ENCODE measurements at places on chromosomes 13 and 19.

- DNase-seq: no peak
Observed at GRCh38 chr19:7844951-7845350, 14.9 kb downstream of the EVI5L start.

DNA sequence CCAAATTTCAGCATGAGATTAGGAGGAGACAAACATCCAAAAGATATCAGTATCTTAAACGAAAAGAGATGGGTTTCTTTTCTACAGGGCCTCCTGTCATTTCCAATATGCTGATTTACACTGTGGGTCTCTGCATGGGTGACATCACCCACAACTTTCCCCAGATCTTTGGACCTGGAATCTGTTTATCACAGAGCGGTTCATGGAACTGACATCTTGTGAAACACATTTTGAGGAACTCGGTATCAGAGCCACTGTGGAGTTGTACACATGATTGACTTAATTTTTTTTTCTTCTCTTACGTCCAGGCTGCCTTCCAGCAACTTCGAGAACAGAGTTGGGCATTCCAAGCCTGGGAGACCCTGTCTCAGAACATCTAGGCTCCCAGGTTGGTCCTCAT lies 80.2 kb upstream of the SERP2 start:
- no peak for DNase-seq

DNA sequence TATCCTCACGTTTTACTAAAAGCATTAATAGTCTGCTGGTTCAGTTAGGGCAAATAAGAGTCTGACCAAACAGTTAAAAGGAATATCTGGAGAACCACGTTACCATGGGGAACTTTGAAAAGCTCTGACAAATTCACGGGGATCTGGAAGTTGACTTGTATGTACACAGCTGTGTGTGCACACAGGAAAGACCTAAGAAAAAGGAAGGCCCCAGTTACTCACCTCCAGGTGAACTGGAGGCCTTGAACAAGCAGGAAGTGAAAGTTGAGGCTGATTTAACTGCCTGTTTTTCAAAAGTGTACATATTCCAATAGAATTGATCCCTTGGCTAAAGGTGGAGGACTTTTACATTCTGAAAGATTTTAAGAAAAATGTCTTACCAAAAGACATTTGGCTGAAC lies 1891.6 kb upstream of the PCDH20 start:
- DNase-seq: no peak

DNA sequence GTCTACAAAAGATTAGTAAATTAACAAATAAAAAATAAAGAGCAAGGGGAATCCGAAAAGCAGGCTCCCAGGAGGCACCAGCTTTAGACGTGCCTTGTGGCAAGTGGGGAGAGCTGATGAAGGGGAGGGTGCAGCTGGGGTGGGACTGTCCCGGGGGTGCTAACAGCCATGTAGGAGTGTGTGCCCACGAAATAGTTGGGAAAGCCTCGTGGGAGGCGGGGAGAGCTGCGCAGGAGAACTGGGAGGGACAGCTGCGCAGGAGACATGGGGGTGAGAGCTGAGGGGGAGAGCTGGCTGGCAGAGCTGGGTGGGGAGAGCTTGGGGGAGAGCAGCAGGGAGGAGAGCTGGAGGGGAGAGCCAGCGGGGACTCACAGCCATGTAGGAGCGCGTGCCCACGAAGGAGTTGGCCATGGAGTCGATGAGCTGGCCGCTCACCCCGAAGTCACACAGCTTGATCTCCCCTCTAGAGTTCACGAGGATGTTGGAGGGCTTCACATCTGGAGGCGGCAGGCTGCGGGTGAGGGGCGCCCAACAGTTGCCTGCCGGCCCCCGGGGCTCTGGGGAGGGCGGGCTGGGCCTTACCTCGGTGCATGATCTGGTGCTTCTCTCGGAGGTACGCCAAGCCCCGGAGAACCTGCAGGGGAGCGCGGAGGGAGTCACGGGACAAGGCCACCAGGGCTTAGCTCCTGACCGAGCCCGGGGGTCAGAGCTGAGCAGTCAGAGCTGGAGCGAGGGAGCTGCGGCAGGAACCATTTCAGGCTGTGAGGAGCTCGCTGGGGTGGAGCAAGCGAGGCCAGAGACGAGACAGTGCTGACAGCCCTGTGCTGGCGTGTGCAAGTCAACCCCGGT lies 23.1 kb downstream of the MAP2K2 start:
- no peak for DNase-seq

DNA sequence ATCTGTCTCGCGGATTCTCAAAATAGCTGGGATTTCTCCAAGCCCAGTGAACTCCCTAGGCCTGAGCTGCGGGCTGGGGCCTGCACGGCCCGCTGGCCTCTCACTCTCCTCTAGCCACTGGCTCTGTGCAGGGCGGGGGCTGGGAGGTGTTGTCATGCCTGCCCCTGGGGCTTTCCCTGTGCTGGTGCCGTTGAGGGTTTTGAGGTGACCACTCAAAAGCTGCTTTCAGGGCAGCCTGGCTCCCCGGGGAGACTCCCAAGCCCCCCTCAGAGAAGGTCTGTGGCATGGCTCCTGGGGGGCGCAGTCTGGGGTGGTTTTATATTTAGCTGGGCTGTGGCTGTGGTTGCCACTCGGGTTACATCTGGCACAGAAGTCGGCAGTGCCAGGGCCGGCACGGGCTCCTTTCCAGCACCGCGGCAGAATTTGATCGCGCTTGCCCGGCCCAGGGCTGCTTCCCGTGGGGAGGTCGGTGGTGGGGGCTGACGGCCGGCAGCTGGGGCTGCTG lies 10.0 kb downstream of the NDUFB7 start:
- no peak for DNase-seq

- no peak for DNase-seq
Observed at GRCh38 chr13:41995946-41996345, 35.0 kb upstream of the VWA8 start.

DNA sequence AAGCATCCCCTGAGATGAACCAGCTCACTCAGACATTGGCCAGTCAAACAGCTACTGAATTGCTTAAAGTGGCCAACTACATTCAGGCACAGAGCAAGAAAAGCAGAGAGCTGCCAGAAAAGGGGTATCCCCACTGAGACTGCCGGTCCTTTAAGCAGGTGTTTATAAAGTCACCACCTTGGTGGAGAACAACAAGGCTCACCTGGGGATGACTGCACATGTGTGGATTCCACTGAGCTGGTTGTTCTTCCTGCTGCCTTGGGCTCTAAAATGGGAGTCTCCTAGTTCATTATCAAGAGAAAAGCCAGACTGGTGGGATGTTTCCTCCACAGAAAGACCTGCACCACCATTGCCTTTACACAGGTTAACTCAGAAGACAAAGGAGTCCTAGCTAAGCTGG lies 51.8 kb upstream of the IPO5 start:
- DNase-seq: no peak

DNA sequence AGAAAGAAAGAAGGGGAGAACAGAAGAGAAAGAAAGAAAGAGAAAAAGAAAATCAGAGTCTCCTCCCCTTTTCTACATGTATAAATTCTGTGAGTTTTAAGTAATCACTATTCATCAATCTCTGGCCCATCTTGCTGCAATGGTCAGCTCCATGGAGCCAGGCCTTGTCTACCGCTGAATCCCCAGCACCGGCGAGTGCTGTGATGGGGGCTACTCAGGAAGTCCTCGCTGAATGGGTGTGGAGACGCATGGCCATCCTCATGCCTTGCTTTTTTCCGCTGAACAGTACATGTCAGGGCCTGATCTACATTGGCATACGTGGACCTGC lies 29.9 kb downstream of the GPR42 start:
- no peak for DNase-seq

GRCh38 chr13:43785650-43786471 lies 911 bp downstream of the ENOX1 start:
- no peak for DNase-seq

GRCh38 chr13:40306817-40307216 lies 359.6 kb downstream of the FOXO1 start:
- no peak for DNase-seq

DNA sequence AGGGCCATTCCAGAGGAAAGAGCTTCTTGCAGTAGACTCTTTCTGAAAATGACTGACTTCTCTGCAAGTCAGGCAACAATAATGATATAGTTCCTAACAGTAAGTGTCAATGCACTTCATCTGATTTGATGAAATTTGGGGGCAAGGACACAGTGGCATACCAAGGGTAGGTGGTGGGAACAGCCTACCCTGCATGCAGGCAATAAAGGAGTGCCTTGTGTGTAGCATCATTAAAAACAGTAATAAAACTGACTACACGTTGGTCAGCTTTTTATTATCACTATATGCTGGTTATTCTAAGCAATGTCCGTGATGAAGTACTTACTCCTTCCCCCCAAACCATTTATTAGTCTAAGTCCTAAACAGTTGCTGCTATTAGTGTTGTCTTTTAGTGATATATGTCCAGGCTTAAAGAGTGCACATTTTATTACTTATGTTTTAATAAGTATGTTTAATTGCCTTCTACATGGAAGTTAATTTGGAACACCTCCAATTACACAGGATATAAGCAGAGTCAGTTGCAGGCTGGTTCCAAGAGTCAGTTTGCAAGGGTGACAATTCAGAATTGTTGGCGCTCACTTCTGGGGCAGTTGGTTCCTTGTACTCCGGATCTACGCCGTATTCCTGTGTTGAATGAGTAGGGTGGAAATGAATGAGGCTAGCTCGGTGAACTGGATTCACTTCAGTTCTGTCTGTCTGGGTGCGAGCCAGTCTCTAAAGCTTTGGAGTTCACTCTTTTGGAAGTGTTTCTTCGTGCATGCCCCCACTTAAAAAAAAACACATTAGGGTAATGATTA lies 84.0 kb downstream of the RGCC start:
- DNase-seq: no peak

GRCh38 chr13:30255696-30256095 lies 51.7 kb downstream of the KATNAL1 start:
- DNase-seq: no peak

DNA sequence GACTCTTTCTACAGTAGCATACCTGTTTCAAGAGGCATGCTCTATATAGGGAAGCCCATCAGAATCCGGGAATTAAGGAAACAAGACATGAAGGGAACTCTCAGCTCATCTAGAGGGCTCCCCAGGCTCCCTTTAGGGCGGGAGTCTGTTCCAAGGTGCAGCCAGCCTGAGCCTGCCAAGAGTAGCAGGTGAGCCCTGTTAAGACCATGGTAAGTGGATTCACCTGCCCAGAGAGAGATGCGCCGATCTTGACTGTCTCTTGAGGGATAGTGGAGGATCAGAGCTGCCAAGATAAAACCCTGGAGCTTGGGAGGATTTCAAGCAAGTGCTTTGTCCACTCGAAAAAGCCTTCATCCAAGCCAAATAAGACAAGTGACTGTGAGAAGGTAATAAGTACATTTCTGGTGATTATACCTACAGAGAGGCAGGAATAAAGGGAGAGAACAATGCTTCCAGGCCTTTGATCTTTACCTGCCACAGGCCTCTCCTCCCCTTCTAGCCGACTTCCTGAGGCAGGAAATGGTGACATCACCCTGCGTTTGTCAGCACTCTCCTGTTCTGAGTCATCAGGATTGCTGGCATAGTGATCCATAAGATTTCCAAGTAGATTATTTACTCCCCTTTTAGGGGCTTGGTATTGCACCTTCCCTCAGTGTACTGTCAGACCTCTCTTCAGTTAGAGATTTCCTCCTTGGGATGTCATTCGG lies 31.5 kb downstream of the KLF5 start:
- no peak for DNase-seq

DNA sequence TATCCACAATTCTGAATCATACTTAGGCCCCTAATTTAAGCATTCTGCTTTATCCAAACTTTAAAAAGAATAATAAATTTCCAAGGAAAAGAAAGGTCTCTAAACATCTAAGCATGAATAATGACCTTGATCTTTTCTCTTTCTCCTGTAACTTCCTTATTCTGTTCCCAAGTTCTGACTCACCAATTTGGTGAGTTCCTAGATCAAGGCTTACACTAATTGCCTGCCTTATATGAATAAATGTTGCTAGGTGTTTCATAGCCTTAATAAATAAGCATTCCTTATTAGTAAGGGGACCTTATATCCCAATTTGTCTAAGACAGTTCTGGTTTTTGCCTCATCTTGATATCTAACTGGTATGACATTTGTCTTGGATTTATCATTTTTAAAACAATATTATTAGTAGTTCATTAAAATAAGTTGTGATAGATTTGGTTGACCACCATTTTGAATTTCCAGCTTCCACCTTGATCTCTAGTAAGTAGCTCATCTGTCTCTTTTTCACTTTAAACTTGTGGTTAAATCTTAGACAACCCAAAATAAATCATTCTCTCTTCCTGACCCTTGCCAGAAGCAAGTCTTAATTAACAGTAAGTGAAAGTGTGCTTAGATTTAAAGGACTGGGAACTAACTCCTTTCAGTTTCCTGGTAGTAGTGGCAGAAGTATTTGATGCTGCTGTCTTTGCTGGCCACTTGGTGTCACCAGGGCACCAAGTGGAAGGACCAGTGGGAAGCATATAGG lies 121.2 kb upstream of the MLNR start:
- DNase-seq: no peak

- DNase-seq: no peak
Observed at GRCh38 chr13:59746291-59746962, 417.3 kb downstream of the DIAPH3 start.

- DNase-seq: no peak
Observed at GRCh38 chr13:20137875-20138274, 23.0 kb downstream of the GJA3 start.

- no peak for DNase-seq
Observed at GRCh38 chr19:42111811-42112210, 20.4 kb downstream of the POU2F2 start.

Measured in stimulated activated CD8-positive, alpha-beta memory T cell treated with anti-CD3 and anti-CD28 coated beads, Interleukin-7, amount 100 ng/mL, for 1 hour (primary cell).